NCI-H1694 treated with DMSO at 0.1 percent for 48 hours (cell line): ENCODE measurements at places on chromosomes 11 and 22.

DNA sequence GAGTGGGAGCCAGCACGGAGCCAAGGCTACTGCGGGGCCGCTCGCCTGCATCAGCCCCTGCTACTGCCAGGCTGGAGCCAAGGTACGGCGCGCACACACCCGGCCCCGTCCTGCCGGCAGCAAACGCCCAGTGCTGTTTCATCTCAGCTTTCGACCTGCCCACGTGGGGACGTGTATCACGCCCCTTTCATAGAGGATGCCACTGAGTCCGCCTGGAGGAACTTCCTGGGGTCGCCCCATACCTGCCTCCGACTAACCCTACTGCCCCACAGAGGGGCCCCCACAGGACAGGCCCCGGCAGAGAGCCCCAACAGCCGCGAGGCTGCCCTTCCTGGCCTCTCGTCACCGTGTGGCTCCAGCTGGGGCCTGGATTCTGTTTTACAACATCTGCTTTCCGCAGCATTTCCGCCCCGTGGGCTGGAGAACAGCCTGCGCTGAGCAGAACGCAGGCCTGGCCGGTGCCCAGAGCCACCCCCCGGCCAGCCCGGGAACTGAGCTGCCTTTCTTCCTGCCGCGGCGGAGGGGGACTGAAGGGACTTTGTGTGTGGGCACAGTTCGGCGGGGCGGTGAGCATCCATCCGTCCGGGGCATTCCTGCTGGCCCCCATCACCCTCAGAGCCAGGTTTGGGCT lies 22.9 kb upstream of the ARHGAP8 start:
- DNase-seq = no peak

DNA sequence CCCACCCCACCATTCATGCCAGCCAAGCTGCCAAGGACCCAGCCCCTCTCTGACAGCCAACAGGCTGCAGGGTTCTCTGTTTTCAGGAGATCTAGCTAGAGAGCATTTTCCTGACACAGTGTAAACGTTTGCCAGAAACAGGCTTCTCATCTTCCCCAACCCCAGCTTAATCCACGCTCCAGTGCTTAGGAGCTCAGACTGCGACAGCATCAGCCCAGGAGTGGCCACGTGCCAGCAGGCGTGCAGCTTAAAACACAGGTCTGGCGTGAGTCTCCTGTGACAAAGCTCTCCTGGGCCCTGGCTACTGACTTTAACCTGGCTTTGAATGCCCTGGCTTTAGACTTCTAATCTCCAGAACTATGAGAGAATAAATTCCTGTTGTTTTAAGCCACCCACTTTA lies 66.6 kb downstream of the GALNT18 start:
- DNase-seq = peak; percentile 76

GRCh38 chr11:105179542-105180278 lies 40.1 kb upstream of the CARD18 start:
- no peak for DNase-seq

DNA sequence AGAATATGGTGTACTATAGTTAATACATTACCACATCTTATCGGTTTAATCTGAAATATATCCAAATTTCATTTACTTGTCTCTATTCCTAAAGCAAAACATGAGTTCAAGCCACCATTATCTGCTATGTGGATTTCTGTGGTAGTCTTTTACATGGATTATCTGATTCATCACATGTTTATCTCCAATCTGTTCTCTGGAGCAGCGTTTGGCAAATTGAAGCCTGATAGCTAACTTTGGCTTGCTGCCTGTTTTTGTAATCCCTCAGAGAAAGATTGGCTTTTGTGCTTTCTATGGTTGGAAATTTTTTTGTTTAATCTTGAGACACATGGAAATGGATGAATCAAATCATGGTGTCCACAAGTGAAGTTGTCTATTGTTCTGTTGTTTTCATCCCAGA lies 274.3 kb downstream of the JRKL start:
- DNase-seq = no peak

- DNase-seq = no peak
Measured at GRCh38 chr11:123537726-123538125, 107.7 kb downstream of the GRAMD1B start.

DNA sequence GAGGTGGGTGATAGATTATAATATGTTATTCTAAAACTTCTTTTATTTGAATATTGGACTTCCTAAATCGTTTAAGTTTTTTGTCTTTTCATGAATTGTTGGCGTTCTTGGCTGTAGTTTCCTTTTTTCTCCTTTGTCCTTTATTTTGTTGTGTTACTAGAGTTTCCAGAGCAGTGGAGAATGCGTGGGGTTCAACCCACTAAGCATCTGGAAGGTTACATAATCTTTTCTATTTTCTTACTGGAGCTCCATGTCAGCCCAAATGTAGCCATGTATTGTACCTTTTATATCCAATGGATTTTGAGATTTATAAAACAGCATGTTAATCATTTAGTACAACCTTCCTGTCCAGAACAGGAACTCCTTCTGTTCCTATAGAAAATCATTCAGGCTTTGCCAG lies 63.2 kb downstream of the PPP6R3 start:
- no peak for DNase-seq

DNA sequence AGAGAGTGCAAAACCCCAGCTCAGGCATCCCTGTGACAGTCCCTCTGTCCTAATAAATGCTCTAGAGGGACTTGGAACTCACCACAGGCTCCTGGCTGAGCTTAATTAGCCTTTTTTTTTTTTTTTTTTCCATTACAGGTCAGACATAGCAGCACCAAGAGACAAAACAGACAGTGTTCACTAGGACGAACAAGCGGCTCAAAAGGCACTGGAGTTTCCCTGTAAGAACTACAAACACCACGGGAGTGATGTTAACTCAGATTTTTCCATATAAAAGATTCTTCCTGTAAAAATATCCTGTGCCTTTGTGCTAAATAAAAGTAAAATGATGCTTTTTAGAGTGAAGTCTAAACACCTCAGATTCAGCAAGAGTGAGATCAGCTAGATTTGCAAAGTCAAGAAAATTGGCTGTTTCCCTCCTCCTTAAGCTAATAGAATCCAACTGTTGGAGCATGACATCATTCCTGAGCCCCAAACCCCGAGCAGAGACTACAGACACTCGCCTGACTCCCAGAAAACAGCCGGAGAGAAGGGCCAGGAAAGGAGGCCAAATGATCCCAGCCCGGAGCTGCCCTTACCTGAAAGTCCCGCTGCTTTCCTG lies 101.0 kb upstream of the AKIP1 start:
- no peak for DNase-seq

DNA sequence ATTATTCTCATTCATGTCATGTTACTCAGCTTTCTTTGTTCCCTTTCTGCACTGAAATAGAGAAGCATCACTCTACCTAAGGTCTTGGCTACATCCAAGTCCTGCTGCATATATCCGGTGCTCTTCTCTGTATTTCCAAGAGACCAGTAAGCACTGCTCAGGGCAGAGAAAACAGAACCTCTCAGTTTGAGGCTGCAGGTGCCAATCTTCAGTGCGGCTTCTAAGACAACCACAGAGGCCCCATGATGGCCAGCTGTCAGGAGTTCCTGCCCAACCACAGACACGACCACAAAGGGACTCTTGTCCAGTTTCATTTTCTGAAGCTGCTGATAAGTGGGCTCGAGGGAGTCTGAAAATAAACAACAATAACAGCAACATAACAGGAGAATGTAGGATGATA lies 378.4 kb upstream of the PITPNB start:
- no peak for DNase-seq

- no peak for DNase-seq
Measured at GRCh38 chr11:36011574-36011973, 67.7 kb downstream of the LDLRAD3 start.

- DNase-seq = no peak
Measured at GRCh38 chr11:11247576-11247975, 105.5 kb downstream of the CSNK2A3 start.

- DNase-seq = no peak
Measured at GRCh38 chr11:123434262-123434661, 4.2 kb downstream of the GRAMD1B start.

DNA sequence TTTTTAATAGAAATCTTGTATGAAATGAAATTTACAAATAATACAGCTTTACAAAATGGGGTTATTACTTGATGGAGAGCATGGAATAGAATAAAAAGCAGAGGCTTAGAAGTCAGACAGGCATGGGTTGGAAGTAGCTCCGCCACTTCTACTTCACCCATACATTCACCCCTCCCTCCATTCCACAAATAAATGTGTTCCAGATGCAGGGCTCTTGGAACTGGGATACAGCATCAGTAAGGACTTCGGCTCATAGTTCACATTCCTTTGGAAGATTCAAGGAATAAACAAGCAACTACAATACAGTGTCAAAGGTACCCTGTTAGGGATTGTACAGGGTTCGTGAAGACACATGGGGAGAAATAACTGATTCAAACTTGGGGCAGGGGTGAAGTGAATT lies 156.8 kb downstream of the WNT11 start:
- no peak for DNase-seq

DNA sequence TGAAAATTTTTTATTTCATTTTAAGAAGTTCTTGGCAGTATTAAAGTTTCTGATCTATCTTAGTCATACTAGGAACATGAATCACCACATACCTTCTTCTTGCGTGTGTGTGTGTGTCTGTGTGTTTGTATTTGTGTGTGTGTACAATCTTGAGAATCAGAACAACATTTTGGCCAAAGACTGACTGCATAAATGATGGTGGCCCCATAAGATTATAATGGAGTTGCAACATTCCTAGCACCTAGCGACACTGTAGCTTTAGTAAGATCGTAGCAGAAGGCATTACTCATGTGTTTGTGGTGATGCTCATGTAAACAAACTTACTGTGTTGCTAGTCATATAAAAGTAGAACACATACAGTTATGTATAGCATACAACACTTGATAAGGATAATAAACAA lies 205.4 kb downstream of the FAM76B start:
- no peak for DNase-seq

- no peak for DNase-seq
Measured at GRCh38 chr11:68589547-68590216, 94.7 kb upstream of the GAL start.

DNA sequence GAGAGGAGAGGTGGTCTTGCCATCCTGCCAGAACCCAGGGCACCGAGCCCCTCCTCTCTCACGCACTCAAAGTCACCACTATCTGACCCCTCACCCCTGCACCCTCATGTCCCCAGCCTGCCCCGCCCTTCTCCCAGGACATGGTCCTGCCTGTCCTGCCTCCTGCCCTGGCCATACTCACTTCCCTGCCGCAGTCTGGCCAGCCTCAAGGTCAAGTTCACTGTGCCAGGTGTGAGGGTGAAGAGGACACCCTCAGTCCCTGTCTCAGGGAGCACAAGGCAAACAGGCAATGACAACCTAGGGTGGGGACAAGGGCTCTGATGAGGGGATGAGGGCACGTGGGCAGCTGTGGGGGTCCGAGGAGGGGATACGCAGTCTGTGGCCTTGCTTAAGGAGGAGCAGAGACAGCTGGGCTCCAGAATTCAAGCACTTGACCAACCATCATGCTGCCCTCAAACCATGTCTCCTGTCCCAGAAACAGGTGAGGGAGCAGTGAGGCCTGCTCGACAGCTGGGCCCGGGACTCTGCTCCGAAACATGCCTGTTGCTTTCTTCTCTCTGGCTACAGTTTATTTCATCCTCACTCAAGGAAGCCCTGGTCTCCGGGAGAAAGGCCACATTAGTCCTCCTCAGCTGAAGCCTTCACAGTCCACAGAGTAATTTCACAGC lies 36.6 kb downstream of the PDGFB start:
- no peak for DNase-seq

DNA sequence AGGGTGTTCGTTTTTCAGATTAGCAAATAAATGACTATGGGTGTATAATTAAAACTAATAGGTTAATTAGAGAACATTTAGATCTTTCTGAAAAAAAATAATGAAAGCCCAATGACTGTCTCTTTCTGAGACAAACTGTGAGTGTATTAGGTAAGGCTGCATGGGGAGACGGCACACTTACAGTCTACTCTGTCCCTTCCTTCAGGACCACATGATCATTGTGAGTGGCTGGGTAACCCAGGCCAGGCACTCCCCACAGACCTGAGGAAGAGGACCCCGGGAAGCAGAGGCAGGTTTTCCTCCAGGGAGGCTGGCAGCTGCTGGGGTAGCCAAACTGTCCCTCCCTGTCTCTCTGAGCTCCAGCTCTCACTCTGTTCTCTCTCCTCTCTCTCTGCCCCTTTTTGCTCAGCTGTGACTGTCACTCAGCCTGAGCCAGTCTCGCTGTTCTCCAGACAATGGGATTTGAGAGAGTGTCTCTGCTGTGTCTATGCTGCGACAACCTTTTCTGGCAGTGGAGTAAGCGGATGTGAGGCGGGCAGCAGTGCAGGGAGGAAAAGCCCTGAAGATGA lies 83.1 kb upstream of the NCAM1 start:
- DNase-seq = no peak

DNA sequence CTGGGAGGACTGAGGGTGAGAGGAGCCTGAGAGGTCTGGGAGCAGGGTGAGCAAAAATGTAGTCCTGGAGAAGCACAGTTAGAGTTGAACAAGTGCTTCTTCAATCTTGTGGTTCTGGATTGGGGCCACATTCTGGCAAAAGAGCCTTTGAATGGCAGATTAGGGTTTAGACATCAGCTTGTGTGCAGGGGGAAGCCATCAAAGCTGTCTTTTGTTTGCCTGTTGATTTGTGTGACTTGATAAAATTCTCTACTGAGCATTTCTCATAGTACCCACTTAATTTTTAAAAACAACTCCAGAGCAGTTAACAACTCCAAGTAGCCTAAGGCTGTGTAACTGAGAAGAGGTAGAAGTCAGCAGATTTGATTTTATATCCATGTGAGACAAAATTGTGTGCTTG lies 166.2 kb downstream of the FAT3 start:
- no peak for DNase-seq

DNA sequence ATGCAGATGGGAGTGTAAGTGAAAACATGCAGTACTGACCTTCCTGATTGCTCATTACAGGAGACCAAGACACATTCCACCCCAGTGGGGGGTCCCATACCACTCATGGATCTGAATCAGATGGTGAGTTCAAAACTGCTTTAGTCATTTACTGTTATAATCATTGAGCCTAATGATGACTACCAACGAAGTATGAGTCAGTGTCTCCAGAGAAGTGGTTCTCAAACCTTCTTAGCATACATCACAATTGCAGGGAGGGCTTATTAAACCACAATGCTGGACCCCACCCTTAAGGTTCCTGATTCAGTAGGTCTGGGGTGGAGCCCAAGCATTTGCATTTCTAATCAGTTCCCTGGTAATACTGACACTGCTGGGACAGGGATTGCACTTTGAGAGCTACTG lies 75.8 kb downstream of the CD44 start:
- DNase-seq = no peak

- no peak for DNase-seq
Measured at GRCh38 chr11:59380263-59381059, 21.8 kb downstream of the OR5AN1 start.

GRCh38 chr11:65390996-65391395 lies 4.6 kb downstream of the FRMD8 start:
- DNase-seq = no peak

- DNase-seq = no peak
Measured at GRCh38 chr11:76371170-76371569, 9.8 kb downstream of the THAP12 start.

DNA sequence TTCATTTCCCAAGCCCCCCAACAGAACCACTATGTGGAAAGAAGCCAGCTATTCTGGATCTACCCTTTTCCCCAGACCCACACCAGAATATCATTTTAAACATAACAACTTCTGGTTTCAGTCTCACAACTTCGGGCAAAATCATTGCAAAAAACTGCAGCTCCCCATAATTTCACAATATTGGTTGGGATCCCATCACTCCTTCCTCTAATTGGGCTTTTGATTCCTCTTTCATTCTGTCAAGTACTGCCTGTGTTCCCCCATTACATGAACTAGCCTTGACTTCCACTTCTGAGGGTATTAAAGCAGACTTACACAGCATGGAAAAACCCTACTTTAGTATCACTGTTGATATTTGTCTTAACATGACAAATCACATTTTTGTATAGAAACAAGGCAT lies 4.1 kb upstream of the APOL3 start:
- DNase-seq = no peak

- DNase-seq = no peak
Measured at GRCh38 chr11:95135155-95135554, 45.5 kb downstream of the ENDOD1 start.
